Activated T-helper 2 cell treated with anti-CD3 and anti-CD28 coated beads, Interferon-gamma antibody, Interleukin-2, Interleukin-4, amounts not matched to agents 10 μg/mL and 5 μg/mL and 100 μg/mL, durations not matched to agents 14 hours and 24 hours and 36 hours (primary cell): ENCODE measurements at places on chromosomes 12 and 14.

DNA sequence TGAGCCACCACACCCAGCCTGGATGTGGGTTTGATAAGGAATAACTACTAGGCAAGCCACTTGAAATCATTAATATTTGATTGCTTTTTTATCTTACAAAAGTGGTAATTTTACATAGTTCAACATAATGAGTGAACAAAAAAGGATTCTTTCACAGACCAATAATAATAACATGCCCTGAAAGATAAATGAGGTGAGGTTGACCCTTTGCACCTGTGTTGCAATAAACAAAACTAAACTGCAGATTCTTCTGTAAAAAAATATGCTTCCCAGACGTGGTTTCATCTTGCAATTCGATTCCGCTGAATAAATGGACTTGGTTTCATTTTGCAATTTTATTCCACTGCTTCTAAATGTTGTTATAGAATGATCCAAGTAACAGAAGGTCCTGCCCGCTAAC, 1514.9 kb upstream of the TMEM132C start:
- DNase-seq = no peak

GRCh38 chr14:38254571-38255407, 1.1 kb downstream of the CLEC14A start:
- peak; percentile 7 for DNase-seq

GRCh38 chr14:50603565-50603964, 43.6 kb downstream of the ATL1 start:
- no peak for DNase-seq

- DNase-seq = no peak
Measured at GRCh38 chr12:52164624-52165023, 27.2 kb downstream of the KRT80 start.

DNA sequence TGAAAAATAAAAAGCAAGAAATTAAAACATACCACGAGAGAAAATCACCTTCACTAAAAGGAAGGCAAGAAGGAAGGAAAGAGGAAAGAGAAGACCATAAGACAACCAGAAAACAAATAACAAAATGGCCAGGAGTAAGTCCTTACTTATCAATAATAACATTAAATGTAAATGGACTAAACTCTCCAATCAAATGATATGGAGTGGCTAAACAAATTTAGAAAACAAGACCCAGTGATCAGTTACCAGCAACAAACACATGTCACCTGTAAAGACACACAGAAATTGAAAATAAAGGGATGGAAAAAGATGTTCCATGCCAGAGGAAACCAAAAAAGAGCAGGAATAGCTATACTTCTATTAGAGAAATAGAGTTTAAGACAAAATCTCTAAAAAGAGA, 85.0 kb upstream of the SLC38A4 start:
- DNase-seq = no peak

DNA sequence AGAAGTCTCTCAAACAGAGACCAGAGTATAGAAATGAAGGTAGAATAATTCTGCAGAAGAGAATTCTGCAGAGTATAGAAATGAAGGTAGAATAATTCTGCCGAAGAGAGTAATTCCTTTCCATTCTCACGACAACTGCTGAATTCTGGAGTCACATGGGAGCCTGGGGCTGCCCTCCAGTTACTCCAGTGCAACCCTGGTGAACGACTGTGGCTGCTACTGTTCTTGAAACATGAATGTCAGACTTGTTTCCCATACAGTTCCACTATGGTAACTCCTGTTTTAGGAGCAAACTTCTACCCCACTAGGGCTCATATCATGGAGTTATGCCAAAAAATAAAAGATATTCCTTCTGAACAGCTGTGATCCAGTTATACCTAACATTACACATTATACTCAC, 164.4 kb downstream of the KICS2 start:
- DNase-seq = no peak

GRCh38 chr12:75634244-75635222, 123.1 kb upstream of the KRR1 start:
- DNase-seq = no peak

- no peak for DNase-seq
Measured at GRCh38 chr12:62604871-62605270, 138.2 kb downstream of the MON2 start.
